ENCODE measurements at places on chromosomes 5 and 9. TPM values are rescaled to one million over a fixed set of nuclear protein-coding genes. Genes with fewer than 3 reads are reported as not detected.

RAI14 gene
- total RNA-seq, result 66.0 TPM

MYMK gene
- total RNA-seq, result not detected

DCANP1 gene
- total RNA-seq, result not detected

SWI5 gene
- total RNA-seq, result 118 TPM

GRCh38 chr9:97629156-97629555 is 4.0 kb downstream of the TSTD2 start:
- DNase-seq, result no peak

IL5 gene
- total RNA-seq, result not detected

GRCh38 chr5:151030056-151030336 is 9.6 kb downstream of the GPX3 start:
- DNase-seq, result no peak

ADAMTS12 gene
- 13.4 TPM for total RNA-seq

- no peak for DNase-seq
Measured at GRCh38 chr5:107342371-107342770, 328.4 kb downstream of the EFNA5 start.

DNA sequence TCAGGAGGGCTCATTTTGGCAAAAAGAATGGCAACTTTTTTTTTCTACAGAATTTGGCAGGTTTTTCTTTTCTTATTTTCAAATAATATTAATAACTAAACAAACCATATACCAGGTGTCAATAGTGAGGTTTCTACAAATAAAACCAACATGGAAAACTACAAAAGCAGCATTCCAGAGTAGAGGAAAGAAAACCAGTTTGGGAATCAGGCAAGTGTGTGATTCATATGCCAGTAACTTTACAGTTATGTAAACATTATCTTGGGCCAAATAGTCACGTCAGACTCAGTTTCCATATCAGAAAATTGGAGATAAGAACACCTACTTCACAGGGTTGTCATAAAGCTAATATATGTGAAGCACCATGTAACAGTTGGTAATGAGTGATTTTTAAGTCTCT is 51.7 kb downstream of the FBXW11 start:
- DNase-seq, result no peak

DNA sequence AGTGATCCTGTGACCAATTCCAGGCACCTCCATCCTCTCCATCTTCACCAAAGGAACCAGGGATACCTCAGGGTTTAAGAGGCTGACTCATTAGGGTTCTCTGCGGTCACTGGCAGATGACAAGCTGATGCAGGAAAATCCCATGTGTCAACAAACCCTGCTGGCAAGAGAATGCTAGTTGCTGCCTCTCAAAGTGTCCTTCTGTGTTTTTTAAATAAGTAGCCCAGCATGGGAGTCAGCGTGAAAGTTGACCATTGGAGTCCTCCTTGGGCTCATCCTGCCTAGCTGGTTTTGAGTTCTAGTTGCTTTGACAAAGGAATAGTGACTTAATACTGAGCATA is 200.2 kb downstream of the SLIT3 start:
- DNase-seq, result peak; percentile 97

GRCh38 chr5:171825051-171825450 is 39.4 kb downstream of the SMIM23 start:
- no peak for DNase-seq

GRCh38 chr9:97559111-97559514 is 57.6 kb downstream of the TMOD1 start:
- peak; percentile 84 for DNase-seq

KCTD16 gene
- total RNA-seq, result 0.89 TPM

DNA sequence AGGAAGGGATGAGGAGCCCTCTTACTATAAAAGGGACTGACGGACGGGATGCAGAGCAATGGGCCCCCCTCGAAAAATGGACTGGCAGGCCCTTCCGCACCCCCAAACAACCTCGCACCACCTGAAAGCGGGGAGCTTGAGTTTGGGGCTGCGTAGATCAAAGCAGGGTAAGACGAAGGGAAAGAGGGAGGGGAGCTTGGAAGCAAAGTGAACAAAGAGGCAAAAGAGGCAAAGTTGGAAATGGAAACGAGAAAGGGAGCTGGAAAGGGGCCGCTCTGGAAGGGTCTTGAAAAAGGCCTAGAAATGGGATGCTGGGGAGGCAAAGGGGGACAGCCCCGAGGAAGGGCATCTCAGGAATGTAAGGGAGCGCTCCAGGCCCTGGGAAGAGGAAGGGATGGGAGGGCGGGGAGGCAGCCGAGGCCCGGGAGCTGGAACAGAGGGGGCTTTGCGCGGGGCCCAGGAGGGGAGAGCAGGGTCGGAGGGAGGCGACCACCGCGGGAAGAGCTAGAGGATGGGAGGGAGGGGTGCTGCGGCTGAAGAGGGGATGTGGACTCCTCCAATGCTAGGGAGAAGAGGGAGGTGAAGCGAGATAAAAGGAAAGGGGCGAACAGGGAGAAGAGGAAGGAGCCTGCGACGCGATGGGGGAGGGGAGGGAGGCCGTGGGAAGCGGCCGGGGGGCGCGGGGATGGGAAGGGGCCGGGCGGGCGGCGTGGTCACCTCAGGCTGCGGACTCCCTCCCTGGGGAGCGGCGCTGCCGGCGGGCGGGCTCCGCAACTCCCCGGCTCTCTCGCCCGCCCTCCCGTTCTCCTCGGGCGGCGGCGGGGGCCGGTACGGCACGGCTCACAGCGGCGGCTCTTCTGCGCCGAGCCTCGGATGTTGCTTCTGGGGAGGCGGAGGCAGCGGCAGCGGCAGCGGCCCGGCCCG is 577 bp downstream of the RNF145 start:
- DNase-seq, result no peak

PITX1 gene
- 43.7 TPM for total RNA-seq

GRCh38 chr9:129253803-129254381 is 75.8 kb upstream of the IER5L start:
- no peak for DNase-seq

MSX2 gene
- total RNA-seq, result 0.36 TPM

RANBP17 gene
- total RNA-seq, result not detected

PTAR1 gene
- 53.3 TPM for total RNA-seq

VLDLR gene
- total RNA-seq, result 3.8 TPM

DNA sequence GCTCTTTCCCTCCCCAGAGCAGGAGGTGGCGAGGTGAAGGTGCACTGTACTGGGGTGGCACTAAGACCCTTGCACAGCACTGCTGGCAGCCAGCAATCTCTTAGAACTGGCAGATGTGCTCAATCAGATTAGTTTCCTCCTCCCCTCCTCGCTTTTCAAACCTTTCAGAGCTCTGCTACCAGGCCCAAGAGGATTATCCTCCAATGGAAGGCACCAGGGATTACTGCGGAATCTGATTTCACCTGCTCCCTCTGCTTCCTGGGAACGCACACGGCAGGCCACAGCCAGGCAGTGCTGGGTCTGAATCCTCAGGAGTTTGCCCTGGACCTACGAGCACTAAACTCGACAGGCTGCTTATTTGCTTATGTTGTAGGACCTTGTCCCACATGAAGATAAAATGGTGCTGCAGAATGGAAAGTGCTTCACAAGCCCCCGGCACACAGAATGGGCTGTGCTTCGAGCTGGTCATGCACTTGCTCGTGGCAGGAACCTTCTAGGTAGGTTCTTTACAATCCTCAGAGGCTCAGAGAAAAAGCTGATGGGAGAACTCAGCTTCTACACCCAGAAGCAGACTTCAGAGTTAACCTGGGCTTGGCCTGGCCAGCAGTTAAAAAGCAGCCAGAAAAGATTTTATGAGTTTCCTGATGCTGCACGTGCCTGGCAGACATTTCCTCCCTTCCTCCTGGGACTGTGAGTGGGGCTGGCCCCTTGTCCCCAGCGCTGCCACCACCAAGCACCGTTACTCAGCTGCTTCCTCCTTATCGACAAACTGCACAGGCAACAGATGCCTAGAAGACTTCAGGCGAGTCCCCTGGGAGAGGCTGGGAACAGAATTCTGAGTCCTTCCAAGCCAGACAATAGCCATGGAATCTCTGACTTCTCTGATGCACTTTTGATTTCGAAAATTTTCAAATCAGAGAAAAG is 33.1 kb downstream of the FABP6 start:
- DNase-seq, result no peak

GRCh38 chr5:172688349-172689217 is 47.5 kb downstream of the NEURL1B start:
- DNase-seq, result no peak

DAB2 gene
- total RNA-seq, result 46.1 TPM

- DNase-seq, result no peak
Measured at GRCh38 chr5:129063483-129064113, 31.0 kb upstream of the ISOC1 start.

DNA sequence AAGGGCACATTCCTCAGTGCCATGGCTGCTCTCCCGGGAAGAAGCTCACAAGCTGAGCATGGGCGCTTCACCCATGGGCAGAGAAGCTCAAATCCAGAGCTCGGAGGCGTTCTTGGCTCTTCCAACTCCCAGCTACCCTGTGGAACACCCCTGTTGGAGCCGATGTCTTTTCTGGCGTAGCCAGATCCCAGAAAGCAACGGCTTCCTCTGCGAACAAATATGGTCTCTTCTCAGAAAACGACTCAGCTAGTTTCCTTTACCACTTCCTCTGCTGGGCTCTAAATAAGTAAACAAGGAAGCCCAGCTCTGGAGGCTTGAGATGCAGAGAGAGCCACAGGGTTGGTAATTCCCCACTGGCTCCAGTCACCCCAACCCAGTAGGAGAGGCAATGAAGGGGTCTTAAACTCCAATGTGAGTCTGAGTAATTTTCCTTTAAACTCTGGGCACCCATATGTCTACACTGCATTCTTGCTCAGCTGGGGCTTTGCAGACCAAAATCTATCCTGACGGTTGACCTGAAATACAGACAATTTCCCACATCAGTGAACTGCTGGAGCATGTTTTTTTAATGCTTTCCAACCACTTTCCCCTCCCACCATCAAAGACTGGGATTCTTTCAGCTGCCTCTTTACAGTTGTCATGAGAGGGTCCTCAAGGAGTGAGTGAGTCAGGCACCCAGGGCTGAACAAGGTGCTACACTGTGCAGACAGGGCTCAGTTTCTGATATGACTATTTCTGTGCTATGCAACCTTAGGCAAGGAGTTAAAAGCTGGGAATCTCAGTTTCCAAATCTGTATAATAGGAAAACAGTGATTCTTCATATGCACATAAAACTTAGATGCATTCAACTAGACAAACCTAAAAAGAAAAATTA is at the start of gene LCP2:
LCP2 (minus strand) TSS at position 189 of the 874 bp plus-strand sequence; CDS start at position 23, 166 bp downstream.
- DNase-seq, result no peak

IFNA21 gene
- not detected for total RNA-seq

GRCh38 chr9:124255222-124255621 is 2.5 kb upstream of the NEK6 start:
- DNase-seq, result no peak

GRCh38 chr5:127615916-127616315 is 33.0 kb upstream of the CTXN3 start:
- no peak for DNase-seq

DNA sequence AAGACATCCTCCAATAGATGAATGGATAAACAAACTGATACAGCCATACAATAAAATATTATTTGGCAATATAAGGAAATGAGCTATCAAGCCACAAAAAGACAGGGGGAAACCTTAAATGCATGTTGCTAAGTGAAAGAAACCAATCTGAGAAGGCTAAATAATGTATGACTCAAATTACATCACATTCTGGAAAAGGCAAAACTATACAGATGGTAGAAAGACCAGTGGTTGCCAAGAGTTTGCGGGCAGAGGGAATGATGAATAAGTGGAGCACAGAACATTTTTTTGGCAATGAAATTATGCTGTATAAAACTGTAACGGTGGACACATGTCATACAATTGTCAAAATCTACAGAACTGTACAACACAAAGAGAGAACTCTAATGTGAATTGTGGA is 63.3 kb downstream of the CSF2 start:
- DNase-seq, result peak; percentile 62

DNA sequence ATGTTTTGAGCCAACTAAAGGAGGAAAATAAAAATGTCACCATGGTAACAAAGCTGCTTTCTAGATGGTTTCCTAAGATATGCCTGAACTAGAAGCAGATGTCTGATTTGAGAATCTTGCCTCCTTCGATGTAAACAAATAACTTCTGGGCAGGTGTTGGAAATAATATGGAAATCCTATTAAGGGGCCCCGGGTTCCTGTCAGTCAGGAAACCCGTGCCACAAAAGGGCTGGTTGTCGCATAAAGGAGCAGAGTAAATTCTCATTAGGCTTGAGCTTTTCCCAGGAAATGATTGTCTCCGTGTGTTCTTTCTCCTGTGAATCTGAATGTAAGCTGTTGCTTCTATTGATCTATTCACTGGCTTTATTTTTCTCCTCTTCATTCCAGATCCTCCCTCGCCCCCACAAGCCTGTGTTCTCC is 90.8 kb downstream of the TLE4 start:
- DNase-seq, result no peak

PCSK1 gene
- 0.02 TPM for total RNA-seq

NUTM2F gene
- not detected for total RNA-seq

DNA sequence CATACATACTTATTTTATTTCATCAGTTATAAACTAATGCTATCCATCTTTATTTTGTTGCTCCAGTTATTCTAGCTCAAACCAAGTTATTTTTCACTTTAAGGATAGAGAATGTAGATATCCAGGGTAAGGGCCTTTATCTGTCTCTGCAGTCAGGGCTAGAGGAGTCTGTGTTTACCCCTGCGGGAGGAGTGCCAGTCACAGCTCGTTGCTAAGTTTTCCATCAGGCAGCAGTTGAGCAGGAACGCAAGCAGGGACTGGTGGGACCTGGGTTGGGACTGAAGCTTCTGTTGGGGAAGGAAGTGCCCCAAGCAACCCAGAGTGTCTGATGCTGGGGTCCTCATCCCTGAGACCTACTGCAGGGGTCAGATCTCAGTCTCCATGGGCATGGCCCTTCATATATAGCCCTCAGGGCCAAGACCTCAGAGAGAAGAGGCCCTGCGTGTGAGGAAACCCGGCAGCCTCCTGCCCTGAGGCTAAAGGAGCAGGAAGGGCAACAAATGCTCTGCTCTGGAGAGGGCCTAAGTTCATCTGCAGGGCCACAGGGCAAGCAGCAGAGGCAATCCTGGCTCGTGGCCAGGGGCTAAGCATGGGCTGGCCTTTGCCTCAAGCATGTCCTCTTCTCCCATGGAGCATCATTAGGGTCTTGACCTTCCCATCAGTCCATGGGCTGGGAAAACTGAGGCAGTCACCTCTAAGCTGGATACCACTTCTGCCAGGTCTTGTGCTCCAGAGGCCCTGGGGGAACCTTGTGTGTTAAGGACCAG is 6.6 kb downstream of the SLC22A4 start:
- no peak for DNase-seq

DNA sequence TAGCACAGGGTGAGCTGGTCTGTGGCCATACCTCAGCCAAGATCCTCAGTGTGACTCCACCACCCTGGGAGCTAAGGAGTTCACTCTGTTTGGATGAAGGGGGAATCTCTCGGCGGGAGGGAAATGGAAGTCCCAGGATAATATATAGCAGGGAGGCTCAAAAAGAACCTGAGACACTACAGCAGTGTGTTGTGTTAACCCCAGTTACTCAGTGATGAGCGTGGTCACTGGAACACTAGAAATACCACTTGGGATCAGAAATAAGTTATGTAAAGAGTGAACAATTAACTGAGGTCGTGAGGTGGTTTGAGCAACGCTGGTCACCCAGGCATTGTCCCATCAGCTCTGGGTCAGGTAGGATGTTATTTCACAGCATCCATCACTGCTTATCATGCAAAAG is 59.3 kb upstream of the ADAMTS16 start:
- DNase-seq, result no peak

CDC42SE2 gene
- total RNA-seq, result 52.3 TPM
